DND-41 (cell line): ENCODE measurements at places on chromosomes 2 and 18.

DNA sequence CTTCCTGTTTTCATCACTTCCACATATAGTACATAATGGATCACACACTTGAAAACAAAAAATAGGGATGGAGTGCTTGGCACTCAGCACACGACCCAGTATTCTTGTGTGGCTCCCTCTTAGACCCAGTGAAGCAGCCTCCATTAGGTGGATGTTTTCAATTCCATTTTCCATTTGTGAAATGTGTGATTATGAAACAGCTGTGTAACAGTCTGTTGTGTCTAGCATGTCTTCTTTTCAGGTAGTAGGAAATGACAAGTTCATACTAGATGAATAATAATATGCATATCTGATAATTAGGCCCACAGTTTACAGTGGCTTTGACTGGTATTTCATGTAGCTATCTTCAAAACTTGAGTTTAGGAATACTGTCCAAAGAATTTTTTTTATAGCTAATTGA lies 35.5 kb downstream of the EML6 start:
- H3K27ac ChIP-seq: no peak overlapping the region
- no peak for DNase-seq
- H3K27me3 ChIP-seq: no peaks in the 10 kb centered on the region
- H3K36me3 ChIP-seq: no peaks in the 10 kb centered on the region

GRCh38 chr18:50715919-50716318 lies 103.9 kb downstream of the MRO start:
- no peak for DNase-seq
- peaks cover 9% of the 10 kb centered on the region for H3K27me3 ChIP-seq
- no peak overlapping the region for H3K27ac ChIP-seq
- no peaks in the 10 kb centered on the region for H3K4me1 ChIP-seq
- H3K36me3 ChIP-seq: no peaks in the 10 kb centered on the region
- no peak overlapping the region for H3K4me3 ChIP-seq

DNA sequence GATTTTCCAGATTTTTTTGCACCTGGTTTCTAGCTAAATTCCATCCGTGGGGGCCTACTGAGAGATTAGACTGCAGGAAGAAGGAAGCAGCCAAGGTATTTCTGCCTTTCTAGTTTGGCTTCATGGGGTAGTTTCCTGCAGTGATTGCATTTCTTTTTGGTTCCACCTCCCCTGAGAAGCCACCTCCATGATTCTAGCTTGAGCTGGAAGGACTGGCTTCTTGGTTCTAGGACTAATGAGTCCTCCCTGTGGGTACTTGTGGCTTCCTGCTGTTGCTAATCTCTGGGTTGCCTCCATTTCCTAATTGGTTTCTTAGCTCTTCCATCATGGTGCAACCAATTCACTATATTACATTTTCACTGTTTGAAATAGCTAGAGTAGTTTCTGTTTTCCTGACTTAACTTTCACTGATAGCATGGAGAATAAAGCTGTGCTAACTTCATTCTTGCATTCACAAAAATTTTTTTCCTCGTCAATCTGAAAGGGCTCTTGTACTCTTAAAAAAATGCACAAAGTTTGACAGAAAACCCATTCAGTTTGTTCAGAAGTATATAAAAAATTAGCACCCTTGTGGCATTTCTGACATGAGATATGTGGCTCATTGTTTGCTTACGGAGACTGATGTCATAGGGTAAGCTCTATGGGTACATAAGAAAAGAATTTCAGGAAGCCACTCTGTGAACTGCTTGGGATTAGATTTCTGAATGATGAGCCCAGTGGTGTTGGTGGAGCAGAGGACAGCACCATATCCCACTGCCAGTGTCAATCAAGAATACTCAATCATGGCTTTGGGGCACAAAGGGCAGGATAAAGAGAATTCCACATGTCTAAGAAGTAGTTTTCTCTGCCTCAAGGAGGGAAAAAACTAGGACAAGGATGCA lies 242.8 kb upstream of the RBMS1 start:
- no peaks in the 10 kb centered on the region for H3K36me3 ChIP-seq
- no peak overlapping the region for H3K27ac ChIP-seq
- DNase-seq: no peak
- H3K4me1 ChIP-seq: no peaks in the 10 kb centered on the region

DNA sequence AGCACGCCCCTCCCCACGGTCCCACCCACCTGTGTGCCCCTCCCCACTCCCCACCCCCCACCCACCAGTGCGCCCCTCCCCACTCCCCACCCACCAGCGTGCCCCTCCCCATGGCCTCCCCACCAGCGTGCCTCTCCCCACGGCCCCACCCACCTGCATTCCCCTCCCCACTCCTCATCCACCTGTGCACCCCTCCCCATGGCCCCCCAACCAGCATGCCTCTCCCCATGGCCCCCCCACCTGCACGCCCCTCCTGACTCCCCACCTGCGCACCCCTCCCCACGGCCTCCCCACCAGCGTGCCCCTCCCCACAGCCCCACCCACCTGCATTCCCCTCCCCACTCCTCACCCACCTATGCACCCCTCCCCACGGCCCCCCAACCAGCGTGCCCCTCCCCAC lies 190.2 kb downstream of the EIPR1 start:
- H3K36me3 ChIP-seq: no peaks in the 10 kb centered on the region
- H3K4me1 ChIP-seq: no peaks in the 10 kb centered on the region
- H3K27me3 ChIP-seq: no peaks in the 10 kb centered on the region
- no peak overlapping the region for H3K4me3 ChIP-seq
- no peak overlapping the region for H3K27ac ChIP-seq

DNA sequence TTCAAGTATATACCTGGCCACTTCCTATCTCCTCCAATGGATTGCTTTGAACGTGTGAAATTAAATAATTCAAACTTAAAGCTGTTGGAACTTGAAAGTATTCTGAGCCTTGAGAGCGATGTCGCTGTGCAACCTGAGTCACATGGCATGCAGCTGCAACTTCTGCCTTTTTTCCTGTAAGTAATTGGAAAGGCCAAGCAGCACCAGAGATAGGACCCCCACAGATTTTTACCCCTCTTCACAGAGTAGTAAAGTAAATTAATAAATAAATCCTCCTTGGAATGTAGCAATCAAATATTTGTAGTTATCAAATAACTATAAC lies 3.2 kb upstream of the RNF149 start:
- DNase-seq: peak; percentile 47
- no peak overlapping the region for H3K4me3 ChIP-seq
- peak overlapping the region; percentile 57 for H3K27ac ChIP-seq
- no peaks in the 10 kb centered on the region for H3K27me3 ChIP-seq
- peaks cover 52% of the 10 kb centered on the region for H3K4me1 ChIP-seq
- peaks cover 5% of the 10 kb centered on the region; the same call in 1 of the 2 replicates for H3K36me3 ChIP-seq

DNA sequence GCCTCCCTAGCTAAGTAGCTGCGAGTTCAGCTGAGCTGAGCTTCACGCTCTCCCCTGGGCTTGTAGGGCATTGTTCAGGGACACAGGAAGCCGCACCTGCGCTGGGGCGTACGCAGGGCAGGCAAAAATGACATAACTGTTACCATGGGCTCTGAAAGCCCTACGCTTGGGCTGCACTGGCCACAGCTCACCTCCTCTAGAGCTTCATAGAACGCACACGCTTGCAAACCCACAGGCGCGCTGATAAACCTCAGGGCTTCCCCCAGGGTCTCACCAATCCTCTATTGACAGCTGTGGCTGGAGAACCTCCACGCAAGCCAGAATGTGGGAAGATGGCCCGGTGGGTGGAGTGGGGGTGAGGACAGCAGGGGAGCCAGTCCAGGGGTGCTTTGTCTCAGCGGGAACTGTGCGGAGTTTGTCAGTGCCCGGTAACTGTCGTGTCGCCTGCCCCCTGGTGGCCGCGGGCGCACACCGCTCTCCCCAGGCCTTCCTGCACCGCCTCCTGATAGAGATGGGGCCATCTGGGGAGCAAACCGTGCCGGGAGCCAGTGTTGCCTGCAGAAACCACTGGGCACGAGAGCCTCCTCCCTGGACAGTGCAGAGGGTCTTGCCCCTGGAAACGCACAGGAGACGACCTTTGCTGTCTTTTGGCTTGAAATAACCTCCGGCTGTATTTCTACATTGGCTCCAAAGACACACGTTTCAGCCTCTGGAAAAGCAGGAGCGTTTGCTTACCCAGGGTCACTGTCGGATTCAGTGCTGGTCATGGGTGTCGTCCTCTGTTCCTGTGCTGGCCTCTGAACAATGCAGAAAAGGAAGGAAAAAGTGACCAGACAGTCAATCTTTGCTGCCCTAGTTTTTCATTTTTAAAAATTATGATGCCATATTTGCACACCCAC lies 17.0 kb upstream of the CIDEA start:
- H3K4me1 ChIP-seq: no peaks in the 10 kb centered on the region
- H3K36me3 ChIP-seq: no peaks in the 10 kb centered on the region
- H3K4me3 ChIP-seq: no peak overlapping the region
- peak; percentile 69 for DNase-seq
- H3K27ac ChIP-seq: no peak overlapping the region

GRCh38 chr2:85522090-85522647 lies 16.8 kb upstream of the MAT2A start:
- peaks cover 12% of the 10 kb centered on the region for H3K4me1 ChIP-seq
- DNase-seq: no peak
- no peak overlapping the region for H3K27ac ChIP-seq
- no peak overlapping the region for H3K4me3 ChIP-seq
- no peaks in the 10 kb centered on the region for H3K27me3 ChIP-seq
- no peaks in the 10 kb centered on the region for H3K36me3 ChIP-seq

- H3K27me3 ChIP-seq: no peaks in the 10 kb centered on the region
- DNase-seq: no peak
- H3K27ac ChIP-seq: no peak overlapping the region
- no peak overlapping the region for H3K4me3 ChIP-seq
- no peaks in the 10 kb centered on the region for H3K36me3 ChIP-seq
- H3K4me1 ChIP-seq: no peaks in the 10 kb centered on the region
These were observed 273.2 kb downstream of the MTX2 start for GRCh38 chr2:176542476-176542875.

GRCh38 chr2:74560591-74560990 lies 6.1 kb downstream of the DOK1 start:
- no peak overlapping the region for H3K4me3 ChIP-seq
- peaks cover 11% of the 10 kb centered on the region for H3K36me3 ChIP-seq
- peaks cover 9% of the 10 kb centered on the region for H3K27me3 ChIP-seq
- peaks cover 6% of the 10 kb centered on the region for H3K4me1 ChIP-seq
- H3K27ac ChIP-seq: no peak overlapping the region

DNA sequence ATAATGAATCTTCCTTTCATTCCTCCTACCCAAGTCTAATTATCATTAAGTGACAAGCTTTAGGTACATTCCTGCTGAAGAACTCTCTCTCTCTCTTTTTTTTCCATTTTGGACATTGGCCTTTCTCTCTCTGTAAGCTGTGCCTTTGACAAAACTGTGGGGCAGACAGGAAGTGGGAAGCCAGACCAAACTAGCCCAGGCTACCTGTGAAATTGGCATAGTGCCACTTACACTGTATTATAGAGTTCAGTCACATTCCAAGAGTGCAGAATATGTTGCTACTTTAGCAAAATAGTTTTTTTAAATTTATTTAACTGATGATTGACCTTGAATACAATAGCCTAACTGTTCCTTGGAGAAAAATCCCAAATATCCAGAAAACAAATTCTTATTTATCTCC lies 381.5 kb upstream of the ETAA1 start:
- no peak overlapping the region for H3K27ac ChIP-seq
- H3K4me1 ChIP-seq: no peaks in the 10 kb centered on the region
- no peaks in the 10 kb centered on the region for H3K36me3 ChIP-seq
- H3K4me3 ChIP-seq: no peak overlapping the region
- H3K27me3 ChIP-seq: no peaks in the 10 kb centered on the region

DNA sequence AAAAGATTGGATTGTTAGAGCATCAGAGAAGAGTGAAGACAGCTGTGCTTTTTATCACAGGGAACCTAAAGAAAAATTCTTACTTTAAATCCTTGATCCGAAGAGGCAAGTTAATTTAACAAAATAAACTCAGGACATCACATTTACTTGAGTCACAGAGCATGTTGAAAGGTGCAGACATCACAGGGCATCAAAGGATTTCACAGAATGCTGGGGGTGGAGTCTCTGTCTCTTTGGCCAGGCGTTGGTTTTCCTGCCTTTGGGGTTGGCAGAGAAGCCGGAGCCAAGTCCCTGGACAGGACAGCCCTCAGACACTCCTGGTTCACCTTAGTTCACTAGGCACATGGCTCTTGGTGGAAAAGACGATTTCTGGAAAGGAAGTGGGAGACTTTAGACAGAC lies 56.3 kb downstream of the SH3RF3 start:
- H3K36me3 ChIP-seq: no peaks in the 10 kb centered on the region
- peaks cover 32% of the 10 kb centered on the region for H3K27me3 ChIP-seq
- H3K4me3 ChIP-seq: no peak overlapping the region
- no peaks in the 10 kb centered on the region for H3K4me1 ChIP-seq

GRCh38 chr2:128512379-128513115 lies 193.9 kb upstream of the HS6ST1 start:
- H3K27me3 ChIP-seq: no peaks in the 10 kb centered on the region
- DNase-seq: no peak
- H3K36me3 ChIP-seq: no peaks in the 10 kb centered on the region
- H3K27ac ChIP-seq: no peak overlapping the region
- H3K4me3 ChIP-seq: no peak overlapping the region

DNA sequence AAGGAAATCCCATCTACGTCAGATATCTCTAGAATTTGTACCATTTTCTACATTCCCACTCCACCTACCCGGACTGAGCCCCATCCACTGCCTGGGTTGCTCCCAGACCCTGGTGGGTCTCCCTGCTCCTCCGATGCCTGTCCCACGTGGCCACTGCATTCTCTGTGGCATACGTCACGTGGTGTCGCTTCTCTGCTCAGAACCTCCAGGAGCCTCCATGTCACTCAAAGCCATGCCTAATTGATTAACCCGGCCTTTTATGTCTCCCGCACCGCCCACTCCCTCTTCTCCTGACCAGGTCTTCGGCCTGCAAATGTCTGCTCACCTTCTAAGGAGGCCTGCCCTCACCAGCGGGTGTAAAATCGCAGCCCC lies 176.6 kb downstream of the HDAC4 start:
- peaks cover 66% of the 10 kb centered on the region for H3K36me3 ChIP-seq
- H3K4me3 ChIP-seq: no peak overlapping the region
- H3K27ac ChIP-seq: no peak overlapping the region

GRCh38 chr2:119472749-119473148 lies 41.1 kb downstream of the TMEM37 start:
- H3K4me3 ChIP-seq: no peak overlapping the region
- no peak for DNase-seq
- peaks cover 9% of the 10 kb centered on the region for H3K27me3 ChIP-seq
- H3K27ac ChIP-seq: no peak overlapping the region
- H3K36me3 ChIP-seq: no peaks in the 10 kb centered on the region

DNA sequence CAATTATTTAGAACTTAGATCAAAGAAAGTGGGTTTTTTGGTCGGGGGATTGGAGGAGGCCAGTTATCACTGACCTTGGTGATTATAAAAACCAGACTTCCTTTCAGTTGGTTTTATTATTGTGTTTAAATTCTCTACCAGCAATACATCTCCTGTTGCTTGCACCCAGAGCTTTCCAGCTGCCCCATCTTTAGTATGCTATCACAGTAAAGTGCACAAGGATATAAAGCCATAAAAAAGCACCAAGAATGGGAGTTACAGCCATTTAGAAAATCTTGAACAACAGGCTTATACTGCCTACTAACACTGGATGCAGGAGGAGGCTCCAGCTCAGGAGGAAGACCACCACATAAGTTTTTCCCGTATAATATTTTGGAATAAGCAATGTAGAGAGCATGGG lies 148.7 kb upstream of the OSR1 start:
- DNase-seq: no peak
- H3K27ac ChIP-seq: no peak overlapping the region
- no peak overlapping the region for H3K4me3 ChIP-seq
- no peaks in the 10 kb centered on the region for H3K36me3 ChIP-seq
- H3K27me3 ChIP-seq: no peaks in the 10 kb centered on the region

- no peaks in the 10 kb centered on the region for H3K36me3 ChIP-seq
- H3K27me3 ChIP-seq: no peaks in the 10 kb centered on the region
- H3K4me3 ChIP-seq: no peak overlapping the region
- DNase-seq: no peak
- no peaks in the 10 kb centered on the region for H3K4me1 ChIP-seq
- H3K27ac ChIP-seq: no peak overlapping the region
These were observed 53.4 kb downstream of the LIMS1 start for GRCh38 chr2:108587621-108588020.
